ENCODE measurements at places on chromosomes 13 and 19.
A peak's percentile ranks its signal among the peaks of the same experiment; 100 is the strongest.

GRCh38 chr19:45117671-45118070 lies 24.7 kb downstream of the PPP1R37 start:
- no peak for DNase-seq

GRCh38 chr13:35225159-35225558 lies 251.3 kb downstream of the MAB21L1 start:
- DNase-seq: no peak

GRCh38 chr13:25738342-25739196 lies 313.2 kb downstream of the SHISA2 start:
- no peak for DNase-seq

DNA sequence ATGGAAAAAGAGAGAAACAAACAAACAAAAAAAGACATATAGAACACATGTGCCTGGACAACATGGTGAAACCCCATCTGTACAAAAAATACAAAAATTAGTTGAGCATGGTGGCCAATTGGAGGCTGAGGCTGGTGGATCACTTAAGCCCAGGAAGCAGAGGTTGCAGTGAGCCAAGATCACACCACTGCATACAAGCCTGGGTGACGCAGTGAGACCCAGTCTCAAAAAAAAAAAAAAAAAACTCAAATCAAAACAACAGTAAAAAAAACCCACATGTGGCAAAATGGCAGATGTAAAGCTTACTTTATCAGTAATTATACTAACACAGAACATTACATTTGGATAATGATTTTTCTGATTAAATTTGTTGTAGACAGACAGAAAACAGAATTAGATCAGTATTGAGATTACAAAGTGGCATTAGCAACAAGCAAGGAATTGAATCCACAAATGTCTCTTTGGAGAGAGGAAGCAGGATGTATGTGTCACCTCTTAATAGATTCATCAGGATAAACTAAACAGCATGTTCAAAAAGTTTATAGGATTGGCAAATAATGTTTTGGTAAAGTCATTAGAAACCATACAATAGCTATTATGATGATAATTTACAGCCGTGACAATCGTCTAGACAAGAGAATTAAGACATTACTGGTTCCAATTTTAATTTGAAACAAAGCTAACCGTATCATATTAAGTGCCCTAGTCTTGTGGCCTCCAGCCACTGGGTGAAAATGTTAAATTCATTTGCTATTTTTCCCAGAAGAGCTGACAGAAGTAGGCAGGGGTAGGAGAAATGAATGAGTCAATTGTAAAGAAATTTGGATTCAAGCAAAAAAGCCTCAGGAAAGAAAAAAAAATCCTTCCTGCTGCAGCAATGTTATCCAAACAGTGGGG lies 206.0 kb downstream of the FGF14 start:
- no peak for DNase-seq

GRCh38 chr19:27671876-27672275 lies 1541.1 kb downstream of the UQCRFS1 start:
- DNase-seq: no peak

- DNase-seq: no peak
Observed at GRCh38 chr13:21338156-21338555, 120.9 kb downstream of the ZDHHC20 start.

- DNase-seq: peak; percentile 43
Observed at GRCh38 chr19:57406516-57407123, 4.3 kb upstream of the ZNF17 start.

DNA sequence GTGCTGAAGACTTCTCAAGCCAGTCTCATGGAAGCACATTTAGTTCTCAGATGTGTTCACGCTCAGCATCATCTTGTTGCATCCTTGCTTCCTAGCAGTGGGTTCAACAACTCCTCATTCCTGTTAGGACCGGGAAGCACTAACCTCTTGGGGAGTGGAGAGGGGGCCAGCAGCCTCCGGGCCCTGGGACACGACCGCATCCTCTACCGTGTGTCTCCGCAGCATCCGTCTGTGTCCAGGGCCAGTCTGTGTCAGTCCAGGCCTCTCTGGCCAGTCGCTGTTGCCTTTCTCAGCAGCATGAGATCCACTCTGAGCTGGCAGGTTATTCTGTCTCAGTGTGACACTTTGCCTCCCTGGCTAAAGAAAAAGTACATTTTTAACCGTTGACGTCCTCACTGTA lies 17.0 kb downstream of the PDCD5 start:
- DNase-seq: no peak

DNA sequence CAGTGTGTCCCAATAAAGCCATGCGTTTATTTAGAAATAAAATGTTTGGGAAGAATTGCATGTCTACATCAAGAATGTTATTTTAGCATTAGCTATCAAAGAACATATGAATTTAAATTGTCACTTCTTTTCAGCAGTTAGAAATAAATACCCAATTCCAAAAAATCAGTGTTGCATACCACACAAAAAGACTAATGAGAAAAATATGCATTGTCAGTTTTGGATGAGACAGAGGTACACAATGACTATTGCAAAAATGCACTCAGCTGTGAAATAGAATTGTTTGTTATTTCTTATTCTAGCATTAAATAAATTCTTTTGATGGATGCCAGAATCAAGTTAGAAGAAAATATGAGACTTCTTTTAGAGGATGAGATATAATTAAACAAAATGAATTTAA lies 833.9 kb downstream of the SLITRK1 start:
- no peak for DNase-seq

- DNase-seq: no peak
Observed at GRCh38 chr13:43299374-43299773, 276.0 kb downstream of the DNAJC15 start.

DNA sequence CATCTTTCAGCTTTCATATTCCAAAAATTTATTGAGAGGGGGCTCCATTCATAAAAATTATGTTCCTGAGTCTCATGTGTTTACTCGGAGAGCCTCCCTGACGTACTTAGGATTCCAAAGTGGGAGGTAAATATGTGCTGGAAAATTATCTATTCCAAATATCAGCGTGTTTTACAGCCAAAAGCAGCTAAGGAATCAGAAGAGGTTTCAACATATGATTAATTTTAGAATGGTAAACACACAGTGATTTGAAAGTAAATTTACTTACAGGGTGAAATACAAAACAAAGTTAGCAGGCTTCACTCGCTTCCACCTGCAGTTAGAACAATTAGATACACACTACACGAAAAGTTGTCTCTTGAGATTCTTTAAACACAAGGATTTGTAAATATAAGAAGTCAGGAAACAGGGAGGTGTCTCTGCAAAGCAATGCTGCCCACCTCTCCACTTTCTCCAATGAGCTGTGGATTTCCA lies 313.8 kb upstream of the NBEA start:
- no peak for DNase-seq

- DNase-seq: no peak
Observed at GRCh38 chr19:50419580-50420035, 870 bp downstream of the SPIB start.

DNA sequence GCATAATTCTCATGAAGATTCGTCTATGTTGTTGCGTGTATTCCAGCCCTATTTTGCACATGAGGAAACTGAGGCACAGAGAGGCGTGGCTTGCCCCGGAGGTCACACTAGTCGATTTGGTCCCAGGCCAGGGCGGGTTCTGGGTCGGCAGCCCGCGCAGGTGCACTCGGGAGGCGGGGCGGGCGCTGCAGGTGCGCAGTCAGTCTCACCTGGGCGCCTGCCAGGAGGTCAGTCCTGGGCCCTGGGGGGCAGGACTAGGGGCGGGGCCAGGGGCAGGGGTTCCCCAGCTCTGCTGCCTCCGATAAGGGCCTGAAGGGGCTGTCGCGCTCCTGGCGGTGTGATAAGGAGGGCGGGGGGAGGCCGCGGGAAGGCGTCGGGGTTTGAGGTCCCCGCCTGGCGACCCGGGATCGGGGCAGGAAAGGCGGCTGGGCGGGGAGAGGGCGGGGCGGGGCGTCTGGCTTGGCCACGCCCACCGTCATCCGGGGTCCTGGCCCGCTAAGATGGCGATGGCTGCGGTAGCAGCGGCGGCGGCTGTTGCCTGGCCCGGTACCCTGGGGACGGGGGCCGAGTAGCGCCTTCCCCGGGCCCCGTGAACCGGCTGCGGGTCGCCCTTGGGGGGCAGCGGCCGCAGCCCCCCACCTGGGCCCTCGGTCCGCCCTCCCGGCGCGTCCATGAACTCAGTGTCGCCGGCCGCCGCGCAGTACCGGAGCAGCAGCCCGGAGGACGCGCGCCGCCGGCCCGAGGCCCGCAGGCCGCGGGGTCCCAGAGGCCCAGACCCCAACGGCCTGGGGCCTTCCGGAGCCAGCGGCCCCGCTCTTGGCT lies at the start of gene ATG4D:
Gene ATG4D, plus strand, starts transcription at position 485 of the 822 bp plus-strand sequence. Its CDS starts 187 bp downstream, at position 672.
- peak; percentile 51 for DNase-seq

DNA sequence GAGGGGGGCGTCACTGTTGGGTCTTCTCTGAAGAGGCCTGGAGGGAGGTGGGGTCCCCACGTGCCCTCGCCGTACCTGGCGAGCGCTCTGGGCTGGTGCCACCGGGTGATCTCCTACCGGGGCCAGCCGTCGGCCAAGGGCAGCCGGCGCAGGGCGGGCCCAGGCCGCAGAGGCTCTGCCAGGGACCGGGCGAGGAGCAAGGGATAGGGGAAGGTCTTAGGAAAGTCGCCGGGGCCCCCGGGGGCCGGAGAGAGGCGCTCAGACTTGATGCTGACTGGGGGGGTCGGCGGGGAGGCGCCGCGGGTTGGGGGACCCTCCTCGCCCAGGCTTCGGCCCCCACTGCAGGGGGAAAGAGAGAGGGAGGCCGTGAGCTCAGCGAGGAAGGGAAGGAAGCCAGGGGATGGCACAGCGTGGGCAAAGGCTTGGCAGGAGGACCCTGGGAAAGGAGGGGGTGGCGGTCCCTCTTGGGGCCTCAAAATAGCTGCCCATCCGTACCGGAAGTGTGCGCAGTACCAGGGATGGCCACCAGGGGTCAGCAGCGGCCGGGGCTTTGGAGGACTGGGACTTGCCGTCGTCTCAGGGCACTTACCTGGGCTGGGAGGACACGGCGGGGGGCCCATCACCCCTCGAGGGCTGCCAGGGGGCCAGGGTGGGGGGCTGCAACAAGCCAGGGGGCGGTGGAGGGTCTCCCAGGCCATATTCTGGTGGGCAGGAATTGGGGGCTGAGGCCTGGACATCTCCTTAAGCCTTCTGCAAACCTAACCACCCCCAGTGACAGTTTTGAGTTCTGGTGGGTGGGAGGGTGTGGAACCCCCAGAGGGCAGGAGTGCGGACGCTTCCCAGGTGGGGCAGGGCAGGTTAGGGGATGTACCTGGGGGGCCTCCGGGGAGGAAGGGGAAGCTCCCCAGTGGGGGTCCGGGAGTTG lies 7.7 kb upstream of the TMEM161A start:
- DNase-seq: peak; percentile 84

DNA sequence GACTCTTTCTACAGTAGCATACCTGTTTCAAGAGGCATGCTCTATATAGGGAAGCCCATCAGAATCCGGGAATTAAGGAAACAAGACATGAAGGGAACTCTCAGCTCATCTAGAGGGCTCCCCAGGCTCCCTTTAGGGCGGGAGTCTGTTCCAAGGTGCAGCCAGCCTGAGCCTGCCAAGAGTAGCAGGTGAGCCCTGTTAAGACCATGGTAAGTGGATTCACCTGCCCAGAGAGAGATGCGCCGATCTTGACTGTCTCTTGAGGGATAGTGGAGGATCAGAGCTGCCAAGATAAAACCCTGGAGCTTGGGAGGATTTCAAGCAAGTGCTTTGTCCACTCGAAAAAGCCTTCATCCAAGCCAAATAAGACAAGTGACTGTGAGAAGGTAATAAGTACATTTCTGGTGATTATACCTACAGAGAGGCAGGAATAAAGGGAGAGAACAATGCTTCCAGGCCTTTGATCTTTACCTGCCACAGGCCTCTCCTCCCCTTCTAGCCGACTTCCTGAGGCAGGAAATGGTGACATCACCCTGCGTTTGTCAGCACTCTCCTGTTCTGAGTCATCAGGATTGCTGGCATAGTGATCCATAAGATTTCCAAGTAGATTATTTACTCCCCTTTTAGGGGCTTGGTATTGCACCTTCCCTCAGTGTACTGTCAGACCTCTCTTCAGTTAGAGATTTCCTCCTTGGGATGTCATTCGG lies 31.5 kb downstream of the KLF5 start:
- no peak for DNase-seq

GRCh38 chr13:73040484-73040883 lies 18.3 kb upstream of the KLF5 start:
- DNase-seq: no peak

- DNase-seq: no peak
Observed at GRCh38 chr19:5667751-5668271, 12.5 kb downstream of the MICOS13 start.

DNA sequence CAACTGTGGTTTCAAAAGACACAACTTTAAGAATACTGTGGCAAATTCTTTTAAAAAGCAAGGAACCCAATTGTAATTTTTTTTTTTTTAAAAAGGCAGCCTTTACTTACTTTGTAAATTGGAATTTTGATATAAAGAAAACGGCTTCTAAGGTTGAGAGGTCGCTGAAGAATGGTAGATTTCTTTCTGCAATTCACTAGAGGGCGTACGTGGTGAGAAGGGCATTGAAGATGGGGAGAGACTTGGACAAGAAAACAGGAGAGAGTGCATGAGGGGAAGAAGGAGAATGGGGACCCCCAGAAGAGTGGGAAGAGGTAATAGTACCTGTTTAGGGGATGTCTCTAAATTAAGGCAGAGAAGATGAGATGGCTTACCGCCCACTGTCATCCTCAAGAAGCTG lies 33.5 kb upstream of the PABPC3 start:
- DNase-seq: no peak

GRCh38 chr13:22040810-22041364 lies 370.0 kb downstream of the FGF9 start:
- no peak for DNase-seq

- no peak for DNase-seq
Observed at GRCh38 chr19:18719541-18719940, 36.1 kb downstream of the CRTC1 start.

DNA sequence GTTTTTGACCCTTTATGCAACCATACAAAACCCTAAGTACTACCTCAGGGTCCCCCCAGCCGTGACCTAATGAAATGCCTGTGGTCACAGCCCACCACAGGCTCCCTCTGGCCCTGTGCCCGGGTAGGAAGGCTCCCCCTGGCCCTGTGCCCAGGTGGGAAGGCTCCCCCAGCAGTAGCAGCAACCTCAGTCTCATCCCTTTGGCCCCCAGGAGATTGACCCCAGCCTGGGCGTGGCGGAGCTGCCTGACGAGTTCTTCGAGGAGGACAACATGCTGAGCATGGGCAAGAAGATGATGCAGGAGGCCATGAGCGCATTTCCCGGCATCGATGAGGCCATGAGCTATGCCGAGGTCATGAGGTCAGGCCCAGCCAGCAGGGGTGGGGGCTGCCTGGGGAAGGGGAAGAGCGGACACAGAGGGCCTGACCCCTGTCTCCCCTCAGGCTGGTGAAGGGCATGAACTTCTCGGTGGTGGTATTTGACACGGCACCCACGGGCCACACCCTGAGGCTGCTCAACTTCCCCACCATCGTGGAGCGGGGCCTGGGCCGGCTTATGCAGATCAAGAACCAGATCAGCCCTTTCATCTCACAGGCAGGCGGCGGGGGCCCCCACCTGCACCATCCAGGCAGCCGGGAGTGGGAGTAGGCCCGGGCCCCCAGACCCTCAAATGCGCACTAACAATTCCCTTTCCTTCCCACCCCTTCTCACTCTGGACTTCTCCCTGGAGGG lies 6.3 kb upstream of the BEST2 start:
- no peak for DNase-seq

DNA sequence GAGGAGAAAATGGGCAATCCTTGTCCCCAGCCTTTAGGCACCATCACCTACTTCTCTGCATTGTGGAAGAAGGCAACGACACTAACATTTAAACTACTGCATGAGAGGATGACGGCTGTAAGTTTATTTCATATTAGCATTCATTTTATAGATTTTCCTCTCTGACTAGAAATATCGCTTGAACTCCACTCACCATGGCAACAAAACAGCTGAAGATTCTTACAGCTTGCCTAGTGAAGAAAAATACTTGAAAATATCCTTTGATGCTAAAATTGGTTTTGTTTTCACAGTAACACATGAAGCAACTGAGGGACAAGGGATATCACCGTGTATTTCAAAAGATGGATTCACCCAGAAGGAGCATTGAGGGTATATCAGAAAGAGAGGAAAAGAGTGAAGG lies 284.3 kb downstream of the LIG4 start:
- DNase-seq: no peak

Measured in stimulated activated CD8-positive, alpha-beta memory T cell treated with anti-CD3 and anti-CD28 coated beads, Interleukin-4, amount 100 ng/mL, for 4 hours (primary cell).